ENCODE measurements at places on chromosomes 5 and 9.

DNA sequence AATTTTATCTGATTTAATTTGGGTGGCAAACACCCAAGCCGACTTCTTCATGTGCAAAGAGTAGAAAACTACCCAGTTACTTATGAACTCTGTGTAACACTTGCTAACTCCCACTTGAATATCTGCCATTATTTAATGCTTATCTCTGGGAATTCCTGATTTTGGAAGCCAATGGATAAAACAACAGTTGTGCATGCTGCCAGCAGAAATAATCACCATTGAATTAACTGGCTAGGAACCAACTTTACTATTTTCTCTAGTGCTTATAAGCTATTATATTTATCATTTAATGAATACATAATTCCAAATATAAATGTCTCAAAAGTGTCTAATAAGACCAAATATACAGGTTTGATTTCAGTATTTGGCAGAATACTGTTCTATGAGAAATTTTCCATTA, 85.7 kb downstream of the IZUMO3 start:
- DNase-seq: no peak

- no peak for DNase-seq
Observed at GRCh38 chr5:61623401-61624069, 291.5 kb downstream of the ZSWIM6 start.

GRCh38 chr5:31573494-31574142, 41.5 kb downstream of the C5orf22 start:
- DNase-seq: no peak

DNA sequence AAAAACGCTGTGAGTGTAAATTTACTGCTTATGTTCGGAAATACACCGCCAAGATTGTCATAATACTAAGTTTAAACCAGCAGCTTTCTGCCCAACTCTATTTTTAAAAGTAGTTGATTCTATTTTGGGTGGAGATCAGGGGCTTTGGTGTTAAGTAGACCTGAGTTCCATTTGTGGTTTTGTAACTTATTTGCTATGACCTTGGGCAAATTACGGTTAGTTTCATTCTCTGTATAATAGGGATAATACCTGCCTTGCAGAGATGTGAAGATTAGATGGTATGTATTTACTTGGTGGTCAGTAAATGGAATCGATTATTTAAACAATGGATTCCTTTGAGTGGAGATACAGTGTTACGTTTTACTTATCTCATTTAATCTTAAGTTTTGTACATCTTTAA, 1.6 kb downstream of the RAD23B start:
- DNase-seq: no peak

DNA sequence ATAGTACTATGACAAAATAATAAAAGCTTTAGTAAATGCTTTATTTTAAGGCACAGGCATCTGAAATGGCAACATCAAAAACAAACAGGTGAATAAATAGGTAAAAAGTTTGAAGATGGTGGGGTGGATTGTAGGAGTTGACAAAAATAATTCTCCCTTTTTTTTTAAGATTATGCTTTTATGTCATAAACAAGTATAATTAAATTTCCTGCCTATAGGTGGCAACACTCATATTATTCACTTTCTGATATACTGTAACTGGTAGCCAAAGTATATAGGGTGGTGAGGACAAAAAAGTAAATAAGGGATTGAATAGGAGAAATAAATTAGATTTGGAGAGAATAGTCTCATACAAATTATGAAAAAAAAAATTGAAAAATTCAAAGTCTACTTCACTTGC, 120.0 kb upstream of the ACOT12 start:
- DNase-seq: no peak

DNA sequence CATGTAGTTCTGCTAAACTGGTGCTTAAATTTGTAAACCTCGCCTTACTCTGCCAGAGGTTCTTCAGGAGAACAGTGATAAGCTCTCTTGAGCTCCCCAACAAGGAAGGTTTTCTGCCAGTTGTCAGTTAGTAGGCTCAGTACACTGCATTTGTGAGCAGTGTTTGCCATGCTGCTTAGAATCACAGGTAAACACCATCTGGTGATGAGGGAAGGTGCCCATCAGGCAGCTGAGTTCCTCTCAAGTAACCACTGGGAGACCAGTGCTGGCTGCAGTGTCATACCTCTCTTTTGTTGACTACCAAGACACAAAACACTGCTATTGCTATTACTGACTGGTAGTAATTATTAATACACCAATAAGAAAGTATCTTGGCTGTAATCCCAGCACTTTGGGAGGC, 186.2 kb upstream of the OTULINL start:
- DNase-seq: no peak

GRCh38 chr5:8399471-8399870, 530.5 kb downstream of the MTRR start:
- no peak for DNase-seq

GRCh38 chr9:16575142-16575985, 295.1 kb downstream of the BNC2 start:
- DNase-seq: no peak

GRCh38 chr5:60483050-60483449, 216.9 kb downstream of the DEPDC1B start:
- no peak for DNase-seq

DNA sequence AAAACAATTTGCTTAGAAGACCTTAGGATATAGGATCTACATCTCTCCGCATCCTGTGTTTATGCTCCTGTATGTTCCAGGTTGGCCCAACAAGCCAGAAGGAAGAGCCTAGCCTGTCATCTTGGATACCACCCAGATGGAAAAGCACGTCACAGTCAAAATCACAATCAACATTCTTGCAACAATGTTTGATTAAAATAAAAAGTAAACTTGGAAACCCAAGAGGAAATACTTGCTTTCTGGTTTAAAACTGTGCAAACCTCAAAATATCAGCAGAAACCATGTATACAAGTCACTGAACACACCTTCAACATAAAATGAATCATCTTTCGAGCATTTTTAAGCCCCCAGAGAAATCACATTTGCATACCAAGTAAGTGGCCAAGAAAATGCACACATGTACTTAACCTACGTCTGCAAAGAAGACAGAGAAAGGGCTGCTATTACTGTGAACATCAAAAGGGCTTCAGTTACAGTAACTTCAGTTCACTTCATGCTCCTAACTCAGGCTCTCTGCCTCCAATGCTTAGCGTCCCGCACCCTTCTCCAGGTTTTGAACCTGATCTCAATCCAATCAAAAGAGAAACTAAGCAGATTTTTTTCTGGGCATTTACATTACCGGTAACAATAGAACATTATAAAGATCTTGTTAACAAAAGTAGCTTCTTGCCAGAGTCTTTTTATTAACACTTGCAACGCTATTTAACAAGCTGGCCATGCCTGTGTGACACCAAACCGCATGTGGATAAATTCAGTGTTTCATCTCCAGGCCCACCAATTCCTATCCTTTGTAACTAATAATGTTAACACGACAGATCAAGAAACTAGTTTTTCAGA, 1.3 kb downstream of the ENC1 start:
- no peak for DNase-seq

GRCh38 chr9:31612336-31613030, 772.0 kb upstream of the ACO1 start:
- no peak for DNase-seq

DNA sequence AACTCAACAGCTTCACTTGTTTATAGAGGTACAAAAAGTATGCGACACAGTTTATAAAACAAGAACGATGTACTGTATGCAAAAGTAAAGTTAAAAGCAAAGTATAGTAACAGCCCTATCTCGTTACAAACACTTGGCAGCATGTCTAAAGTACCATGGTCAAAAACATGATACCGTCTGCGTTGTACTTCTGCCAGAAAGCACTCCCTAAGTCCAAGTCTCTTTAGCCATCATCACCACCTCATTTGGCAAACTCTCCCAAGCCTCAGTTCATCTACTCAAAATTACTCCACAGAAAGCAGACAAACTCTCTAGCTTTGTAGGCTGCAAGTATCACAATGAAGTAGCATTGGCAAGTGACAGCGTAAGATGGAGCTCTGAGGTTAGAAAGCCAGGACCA, 73.4 kb downstream of the NFIB start:
- DNase-seq: no peak

DNA sequence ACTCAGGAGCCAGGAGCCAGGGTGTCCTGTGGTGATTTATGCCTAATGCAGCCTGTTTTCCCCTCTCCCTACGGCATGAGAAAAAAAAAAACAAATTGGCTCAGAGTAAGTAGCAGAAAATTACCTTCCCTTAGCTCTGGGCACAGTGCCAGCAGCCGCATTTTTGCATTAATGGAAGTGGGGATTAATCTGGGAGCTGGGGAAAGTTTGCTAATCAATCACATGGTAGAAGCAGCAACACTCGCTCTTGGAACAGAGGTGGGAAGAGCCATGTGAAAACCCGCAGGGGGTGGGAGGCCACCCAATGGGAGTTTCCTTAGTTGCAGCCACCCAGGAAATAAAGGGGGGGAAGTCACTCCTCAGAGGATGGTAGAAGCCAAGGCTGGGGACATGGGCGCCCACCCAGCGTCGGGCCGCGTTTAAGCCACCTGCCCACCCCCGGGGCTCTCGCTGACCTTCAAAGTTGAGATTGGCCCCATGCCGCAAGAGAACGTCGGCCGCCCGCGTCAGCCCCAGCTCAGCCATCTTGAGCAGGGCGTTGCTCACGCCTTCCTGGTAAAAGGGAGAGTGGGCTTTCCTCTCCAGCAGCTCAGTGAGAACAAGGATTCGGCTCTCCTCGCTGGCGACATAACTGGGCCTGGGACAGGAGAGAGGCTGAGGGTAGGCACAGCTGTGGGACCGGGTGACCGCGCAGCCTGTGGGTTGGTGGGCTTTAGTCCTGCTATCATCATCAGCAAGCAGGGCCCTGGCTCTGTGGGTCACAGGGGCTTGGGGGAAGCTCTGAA, 1.7 kb downstream of the ASB6 start:
- peak; percentile 75 for DNase-seq

DNA sequence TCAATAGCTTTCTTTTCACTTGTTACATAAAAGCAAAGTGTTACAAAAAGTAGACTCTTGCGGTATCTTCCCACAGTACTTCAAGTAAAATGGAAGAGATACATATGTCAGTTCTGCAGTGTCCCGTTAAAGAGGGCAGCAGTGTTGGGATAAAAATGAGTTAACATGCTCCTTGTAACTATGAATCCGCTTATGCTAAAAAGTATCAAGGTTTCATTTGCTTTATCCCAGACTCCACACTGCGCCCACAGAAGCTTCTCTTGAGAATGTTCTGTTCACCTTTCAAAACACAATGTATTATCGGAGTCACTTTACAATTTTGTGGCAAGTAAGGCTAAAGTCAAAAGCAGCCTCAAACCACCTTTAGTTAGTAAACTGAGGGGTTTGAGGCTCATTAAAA, 790 bp downstream of the PTAR1 start:
- no peak for DNase-seq

DNA sequence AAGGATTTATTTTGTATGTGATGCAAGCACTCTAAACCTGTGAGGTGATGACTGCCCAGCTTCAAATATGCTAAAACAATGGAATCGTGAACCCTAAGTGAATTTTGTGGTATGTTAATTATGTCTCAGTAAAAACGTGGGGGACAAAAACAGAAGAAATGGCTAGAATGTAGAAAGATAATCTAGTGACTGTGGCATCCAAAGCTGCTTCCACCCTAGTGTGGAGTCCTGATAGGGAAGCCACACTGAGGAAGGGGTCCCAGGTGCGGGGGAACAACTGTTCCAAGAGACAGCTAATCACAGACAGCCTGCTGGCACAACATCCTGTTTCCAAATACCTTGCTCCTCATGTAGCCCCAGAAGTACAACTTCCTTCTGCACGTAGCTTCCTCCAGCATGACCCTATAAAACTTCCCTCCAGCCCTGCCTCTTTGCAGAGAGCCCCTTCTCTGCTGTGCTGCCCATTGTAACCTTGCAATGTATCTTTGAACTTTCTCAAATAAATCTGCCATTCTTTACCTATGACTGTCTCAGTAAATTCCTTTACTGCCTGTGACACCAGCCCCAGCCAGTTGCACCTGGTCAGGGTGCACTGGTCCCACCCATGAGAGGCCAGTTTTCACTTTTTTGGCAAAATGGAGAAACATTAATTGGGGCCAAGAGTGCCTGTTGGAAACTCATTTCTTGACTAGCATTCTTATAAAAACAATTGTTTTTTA, 4.9 kb downstream of the GMCL2 start:
- DNase-seq: no peak

- DNase-seq: peak; percentile 51
Observed at GRCh38 chr9:93197670-93198069, 13.7 kb downstream of the WNK2 start.

GRCh38 chr9:87180841-87181240, 233.5 kb upstream of the GAS1 start:
- DNase-seq: no peak

- DNase-seq: no peak
Observed at GRCh38 chr9:16987026-16987425, 116.6 kb upstream of the BNC2 start.

GRCh38 chr9:127494304-127494702, 43.0 kb downstream of the LRSAM1 start:
- DNase-seq: no peak

DNA sequence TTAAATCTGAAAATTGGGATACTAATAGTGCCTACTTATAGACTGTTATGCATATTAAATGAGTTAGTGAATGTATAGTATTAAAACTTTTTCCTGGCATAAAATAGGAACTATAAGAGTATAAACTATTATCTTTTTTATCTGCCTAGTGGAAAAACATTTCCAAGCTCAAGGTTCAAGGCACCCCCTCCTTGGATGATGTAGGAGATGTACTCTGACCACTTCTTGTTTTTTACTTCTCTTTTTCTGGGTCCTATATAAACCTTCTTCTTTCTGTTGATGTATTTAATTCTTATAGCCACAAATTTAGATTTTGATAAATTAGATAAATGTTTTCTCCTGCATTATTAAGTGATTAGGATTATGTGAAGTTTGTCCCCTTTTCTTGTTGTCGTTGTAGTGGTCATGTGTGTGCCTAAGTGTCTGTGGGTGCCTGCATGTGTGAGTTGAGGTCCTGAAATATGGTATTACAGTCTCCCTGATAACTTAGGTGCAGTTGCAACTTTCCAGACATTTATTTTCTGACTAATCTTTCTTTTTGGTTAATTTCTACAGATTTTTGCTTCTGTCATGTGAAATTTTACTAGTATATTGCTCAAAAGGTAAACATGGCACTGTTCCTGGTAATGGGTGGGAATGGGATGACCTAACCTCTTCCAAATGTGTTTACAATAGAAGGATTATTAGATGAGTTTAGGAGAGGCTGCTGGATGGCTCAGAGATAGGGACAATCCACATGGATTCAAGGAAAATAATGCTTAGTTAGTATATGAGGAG, 160.8 kb upstream of the CDKN2B start:
- DNase-seq: no peak

GRCh38 chr9:125987420-125987819, 240.2 kb downstream of the PBX3 start:
- DNase-seq: no peak

DNA sequence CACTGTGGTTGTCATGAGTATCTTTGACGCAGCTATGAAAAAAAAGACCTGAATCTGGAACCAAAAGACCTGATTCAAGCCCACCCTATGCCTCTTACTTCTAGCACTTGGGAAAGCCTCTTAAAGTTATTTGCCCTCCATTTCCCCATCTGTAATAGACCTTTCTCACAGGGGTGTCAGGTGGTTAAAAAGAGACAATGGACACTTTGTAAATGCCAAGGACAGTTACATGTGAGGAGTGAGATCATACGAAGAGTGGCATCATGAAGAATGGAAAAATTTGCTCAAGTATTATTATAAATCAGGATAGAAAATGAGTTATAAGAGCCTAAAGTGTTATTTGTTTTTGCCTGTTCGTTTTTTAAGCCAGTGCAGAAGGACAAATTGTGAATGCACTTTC, 46.5 kb downstream of the ACTL7B start:
- DNase-seq: no peak

GRCh38 chr5:54217826-54218503, 92.4 kb downstream of the ARL15 start:
- DNase-seq: peak; percentile 46

- peak; percentile 62 for DNase-seq
Observed at GRCh38 chr9:130499804-130500263, 55.1 kb downstream of the ASS1 start.

- DNase-seq: no peak
Observed at GRCh38 chr5:171571663-171572062, 152.2 kb downstream of the FGF18 start.

Measured in body of pancreas (tissue), 4 donors.